ENCODE measurements at places on chromosomes 5 and 9.

- DNase-seq = no peak
Measured at GRCh38 chr9:2957656-2958200, 113.8 kb upstream of the PUM3 start.

GRCh38 chr5:149110406-149110805, 30.9 kb upstream of the ABLIM3 start:
- DNase-seq = no peak

DNA sequence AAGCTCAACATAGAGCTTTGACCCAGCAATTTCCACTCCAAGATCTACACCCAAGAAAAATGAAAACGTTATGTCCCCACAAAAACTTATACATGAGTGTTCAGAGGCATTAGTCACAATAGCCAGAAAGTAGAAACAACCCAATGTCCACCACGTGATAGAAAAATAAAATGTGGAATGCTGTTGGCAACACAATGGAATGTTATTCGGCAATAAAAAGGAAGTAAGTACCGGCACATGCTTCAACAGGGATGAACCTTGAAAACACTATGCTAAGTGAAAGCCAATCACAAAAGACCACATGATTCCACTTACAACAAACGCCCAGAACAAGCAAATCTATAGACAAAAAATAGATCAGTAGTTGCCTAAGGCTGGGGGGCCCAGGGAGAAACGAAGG, 6.0 kb downstream of the UBQLN1 start:
- no peak for DNase-seq

DNA sequence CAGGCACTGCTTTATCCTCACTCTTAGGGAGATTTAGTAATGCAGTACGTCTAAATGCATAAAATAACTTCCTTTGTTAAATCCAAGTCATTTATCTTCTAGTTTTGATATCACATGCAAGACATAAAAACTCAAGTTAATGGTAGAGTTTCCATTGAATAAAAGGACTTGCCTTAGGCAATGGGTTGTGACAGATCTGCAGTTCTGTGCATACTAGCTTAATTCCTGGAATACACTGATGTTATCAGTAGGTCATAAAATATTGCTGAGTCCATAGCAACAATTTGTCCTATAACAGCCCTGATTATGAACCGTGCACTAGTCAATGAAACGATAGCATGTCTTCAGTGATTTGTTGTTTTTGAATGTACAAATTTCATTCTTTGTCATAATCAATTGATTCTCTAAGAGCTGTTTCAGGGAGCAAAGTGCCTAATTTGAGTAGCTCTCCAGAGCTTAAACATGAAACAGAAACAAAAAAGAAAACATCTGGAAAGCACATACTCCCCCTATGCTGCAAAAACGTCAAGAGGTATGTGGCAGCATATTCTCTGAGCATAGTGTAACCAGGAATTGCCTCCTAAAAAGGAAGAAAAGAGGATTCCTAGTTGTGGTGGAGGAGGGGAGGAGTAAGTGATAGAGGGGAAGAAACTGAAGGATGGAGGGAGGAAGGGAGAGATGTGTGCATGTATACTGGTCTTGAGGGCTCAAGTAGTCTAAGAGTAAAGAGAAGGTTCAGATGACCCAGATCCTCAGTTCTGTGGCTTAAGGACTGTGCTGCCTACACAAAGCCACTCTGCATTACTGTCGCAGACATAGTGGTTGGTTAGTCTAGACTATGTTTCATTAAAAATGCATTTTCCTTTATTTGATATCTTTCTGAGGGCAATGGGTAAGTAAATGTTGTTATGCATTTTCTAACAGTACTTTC, 589.2 kb downstream of the PRR16 start:
- DNase-seq = no peak

DNA sequence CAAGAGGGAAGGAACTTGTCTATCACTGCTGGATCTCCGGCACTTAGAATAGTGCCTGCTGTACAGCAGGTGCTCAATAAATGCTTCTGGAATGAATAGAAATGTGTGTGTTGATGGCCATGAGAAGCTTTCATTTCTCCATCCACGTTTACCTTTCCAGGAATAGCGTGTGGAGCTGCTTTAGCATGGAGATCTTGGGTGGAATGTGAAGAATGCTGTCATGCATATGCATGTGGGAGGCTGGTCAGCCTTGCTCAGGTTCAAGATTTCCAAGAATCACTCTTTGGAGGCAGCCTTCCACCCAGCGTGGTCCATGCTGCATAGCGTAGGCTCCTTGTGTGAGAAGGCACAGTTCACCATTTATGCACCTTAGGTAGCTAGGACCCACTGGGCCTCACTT, 19.2 kb downstream of the COL15A1 start:
- no peak for DNase-seq

DNA sequence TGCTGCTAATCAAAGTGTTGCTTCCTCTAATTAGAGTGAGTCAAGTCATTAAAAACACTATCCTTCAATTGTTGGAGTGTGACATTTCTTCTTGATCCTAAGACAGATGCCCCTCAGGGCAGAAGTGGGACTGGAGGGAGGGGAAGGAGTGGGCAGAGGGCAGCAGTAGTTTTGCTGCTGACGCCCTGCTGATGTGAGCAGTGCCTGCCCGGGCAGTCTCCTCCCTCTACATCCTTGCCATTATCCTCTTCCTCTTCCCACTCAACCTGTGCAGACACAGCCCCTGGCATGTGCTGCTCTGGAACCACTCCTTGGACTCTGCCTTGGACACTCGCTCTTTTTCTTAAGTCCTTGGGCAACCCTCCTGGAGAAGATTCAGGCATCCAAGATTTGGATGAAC, 232.5 kb downstream of the HSPA4 start:
- DNase-seq = no peak

GRCh38 chr9:124045076-124045829, 33.7 kb downstream of the LHX2 start:
- no peak for DNase-seq

- no peak for DNase-seq
Measured at GRCh38 chr5:131186561-131187256, 16.0 kb downstream of the LYRM7 start.

DNA sequence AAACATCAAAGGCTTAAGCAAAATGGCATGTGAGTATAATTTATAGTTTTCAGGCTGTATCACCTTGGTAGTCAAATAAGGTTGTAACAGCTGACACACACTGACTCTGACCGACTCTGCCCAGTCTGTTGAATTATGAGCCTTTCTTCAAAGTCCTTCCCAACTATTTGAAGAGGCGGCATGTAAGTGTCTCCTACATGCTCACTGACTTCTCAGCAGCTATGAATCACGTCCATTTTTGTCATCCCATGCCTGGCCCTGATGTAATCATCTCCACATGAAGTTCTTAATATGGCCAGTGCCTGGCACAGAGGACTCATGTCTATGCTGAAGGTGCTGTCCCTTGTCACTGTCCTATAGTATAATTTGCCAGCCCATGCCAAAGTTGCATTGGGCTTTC, 5.1 kb upstream of the PTBP3 start:
- DNase-seq = no peak

- no peak for DNase-seq
Measured at GRCh38 chr9:81826517-81826906, 101.7 kb upstream of the SPATA31D4 start.

- no peak for DNase-seq
Measured at GRCh38 chr5:170265522-170265921, 32.1 kb downstream of the LCP2 start.

- no peak for DNase-seq
Measured at GRCh38 chr9:137836151-137836830, 41.3 kb upstream of the CACNA1B start.

GRCh38 chr9:137521405-137521985, 28.7 kb downstream of the PNPLA7 start:
- DNase-seq = no peak

DNA sequence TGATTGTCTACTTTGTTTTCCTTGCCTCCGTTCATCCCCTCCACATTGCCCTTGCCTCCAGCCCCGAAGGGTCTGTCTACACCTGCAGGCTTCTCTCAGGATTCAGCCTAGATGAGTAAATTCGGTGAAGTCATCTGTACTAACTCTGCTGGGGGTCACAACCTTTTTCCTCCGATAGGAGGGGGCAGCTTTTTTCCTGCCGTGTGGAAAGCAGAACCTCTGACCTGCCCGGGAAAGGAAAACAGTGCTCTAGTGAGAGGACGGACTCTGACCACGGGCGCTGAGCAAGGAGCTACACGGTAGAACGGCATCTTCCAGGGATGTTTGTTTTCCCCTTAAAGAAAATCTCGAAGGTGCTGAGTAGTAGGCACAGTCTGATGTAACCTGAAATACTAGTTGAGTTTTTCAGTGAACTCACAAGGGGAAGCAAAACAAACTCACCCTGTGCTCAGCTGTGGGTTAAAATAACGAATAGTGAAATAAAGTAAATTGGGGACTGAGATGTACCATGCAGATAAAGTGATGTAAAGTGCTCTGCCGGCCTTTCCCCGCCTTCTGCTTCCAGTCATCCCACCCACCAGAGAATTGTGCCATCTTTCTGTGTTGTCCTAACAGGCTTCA, 281.8 kb downstream of the AOPEP start:
- no peak for DNase-seq

DNA sequence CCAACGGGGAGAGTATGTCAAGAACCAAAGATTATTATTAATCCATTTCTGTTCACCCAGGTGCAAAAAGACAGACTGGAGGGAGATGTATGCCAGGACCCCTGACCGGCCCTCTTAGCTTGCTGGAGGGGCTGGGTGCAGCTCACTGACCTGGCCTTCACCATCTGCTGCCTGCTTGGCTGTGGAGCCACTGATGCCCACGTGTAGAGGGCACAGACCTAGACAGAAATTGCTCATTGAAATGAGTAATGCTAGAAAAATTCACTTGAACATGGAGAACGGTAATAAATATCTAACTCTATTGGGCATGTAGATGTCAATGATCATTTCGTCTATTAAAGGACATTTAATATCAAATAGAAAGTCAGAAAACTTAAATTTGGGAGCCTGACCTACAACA, 58.8 kb upstream of the ERCC6L2 start:
- DNase-seq = no peak

GRCh38 chr9:92141144-92142129, 26.2 kb upstream of the SPTLC1 start:
- no peak for DNase-seq

DNA sequence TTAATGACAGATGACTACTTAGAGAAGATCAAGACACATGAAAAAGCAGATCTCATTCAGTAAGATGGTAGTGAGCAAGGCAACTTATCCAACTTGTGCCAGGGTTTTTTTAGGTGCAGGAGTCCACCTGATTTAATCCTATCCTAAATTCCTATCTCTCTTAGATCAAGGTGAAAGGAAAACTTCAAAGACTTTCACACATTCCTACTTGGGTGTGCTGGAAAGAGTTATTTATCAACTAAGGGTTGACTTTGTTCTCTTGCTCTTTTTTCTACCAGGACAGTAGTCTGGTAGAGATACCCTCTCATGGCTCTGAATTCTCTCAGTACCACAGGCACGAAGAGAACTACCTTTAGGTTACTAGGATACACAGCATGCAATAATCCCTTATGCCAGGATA, 18.2 kb downstream of the TUT7 start:
- no peak for DNase-seq

DNA sequence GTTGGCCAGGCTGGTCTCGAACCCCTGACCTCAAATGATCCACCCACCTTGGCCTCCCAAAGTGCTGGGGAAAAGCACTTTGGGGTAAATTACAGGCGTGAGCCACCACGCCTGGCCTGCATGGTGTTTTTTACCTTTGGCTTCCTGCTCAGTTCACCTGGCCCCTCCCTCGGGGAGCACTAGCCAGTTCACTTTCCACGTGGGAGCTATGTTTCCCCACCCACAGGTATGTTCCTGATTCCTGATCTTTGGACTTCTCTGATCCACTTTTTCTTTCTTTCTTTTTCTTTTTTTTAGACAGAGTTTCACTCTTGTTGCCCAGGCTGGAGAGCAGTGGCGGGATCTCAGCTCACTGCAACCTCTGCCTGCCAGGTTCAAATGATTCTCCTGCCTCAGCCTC, 15.8 kb downstream of the DAB2IP start:
- no peak for DNase-seq

GRCh38 chr9:31492229-31492628, 892.2 kb upstream of the ACO1 start:
- no peak for DNase-seq

- no peak for DNase-seq
Measured at GRCh38 chr5:149353911-149354310, 3.9 kb upstream of the PCYOX1L start.

DNA sequence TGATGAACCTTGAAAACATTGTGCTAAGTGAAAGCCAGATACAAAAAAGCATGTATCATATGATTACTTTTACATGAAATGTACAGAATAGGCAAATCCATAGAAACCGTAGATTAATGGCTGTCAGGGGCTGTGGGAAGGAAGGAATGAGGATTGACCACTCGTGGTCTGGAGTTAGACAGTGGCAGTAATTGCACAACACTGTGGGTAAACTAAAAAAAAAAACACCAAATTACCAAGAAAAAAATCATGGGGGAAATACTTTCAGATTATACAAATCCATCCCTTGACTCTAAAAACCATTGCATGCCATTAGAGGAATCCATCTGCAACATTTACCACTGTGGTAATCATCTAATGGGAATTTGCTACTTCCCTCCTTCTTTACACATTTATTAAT, 140.0 kb downstream of the SIL1 start:
- DNase-seq = no peak

DNA sequence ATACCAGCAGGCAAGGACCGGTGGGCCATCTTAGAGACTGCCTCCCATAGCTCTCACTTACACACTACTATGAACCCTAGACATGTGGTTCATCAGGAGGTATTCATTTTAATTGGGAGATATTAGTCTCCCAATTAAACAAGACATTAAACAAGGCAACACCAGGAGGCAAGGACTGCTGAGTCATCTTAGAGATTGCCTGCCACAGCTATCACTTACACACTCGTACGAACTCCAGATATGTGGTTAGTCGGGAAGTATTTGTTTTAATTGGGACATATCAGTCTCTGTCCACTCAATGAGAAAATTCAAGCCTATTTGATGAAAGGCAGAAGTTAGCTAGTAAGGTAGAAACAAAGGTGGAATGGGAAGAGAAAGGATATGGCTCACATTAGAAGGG, 343.9 kb downstream of the NFIB start:
- no peak for DNase-seq

- DNase-seq = no peak
Measured at GRCh38 chr9:124673063-124673462, 98.0 kb downstream of the NR6A1 start.

GRCh38 chr9:21383627-21384026, 1.6 kb downstream of the IFNA2 start:
- no peak for DNase-seq

GRCh38 chr5:115267617-115268016, 4.9 kb upstream of the PGGT1B start:
- no peak for DNase-seq

- DNase-seq = no peak
Measured at GRCh38 chr5:160181965-160182622, 47.2 kb upstream of the FABP6 start.

DNA sequence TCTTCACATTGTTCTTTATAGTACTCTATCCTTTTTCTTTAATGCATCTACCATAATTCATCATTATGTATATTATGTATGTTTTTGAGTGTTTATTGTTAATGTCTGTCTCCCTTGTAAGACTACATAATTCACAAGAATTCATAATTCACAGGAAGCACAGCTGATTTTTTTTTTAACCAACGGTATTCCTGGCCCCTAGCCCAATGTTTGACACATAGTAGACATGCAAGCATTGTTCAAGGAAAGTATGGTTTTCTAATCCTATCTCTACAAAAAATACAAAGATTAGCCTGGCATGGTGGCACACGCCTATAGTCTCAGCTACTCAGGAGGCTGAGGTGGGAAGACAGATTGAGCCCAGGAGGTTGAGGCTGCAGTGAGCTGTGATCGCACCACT, 160.6 kb downstream of the PPP2R2B start:
- DNase-seq = no peak

- no peak for DNase-seq
Measured at GRCh38 chr5:14110680-14111079, 32.5 kb upstream of the TRIO start.

Data from activated CD4-positive, alpha-beta T cell treated with anti-CD3 and anti-CD28 coated beads, Interleukin-2, amount 50 U/mL, for 4 hours (primary cell).